ENCODE measurements at places on chromosomes 6 and 20.

- DNase-seq, result peak; percentile 65
Observed at GRCh38 chr6:158231551-158232315, 63.6 kb downstream of the GTF2H5 start.

DNA sequence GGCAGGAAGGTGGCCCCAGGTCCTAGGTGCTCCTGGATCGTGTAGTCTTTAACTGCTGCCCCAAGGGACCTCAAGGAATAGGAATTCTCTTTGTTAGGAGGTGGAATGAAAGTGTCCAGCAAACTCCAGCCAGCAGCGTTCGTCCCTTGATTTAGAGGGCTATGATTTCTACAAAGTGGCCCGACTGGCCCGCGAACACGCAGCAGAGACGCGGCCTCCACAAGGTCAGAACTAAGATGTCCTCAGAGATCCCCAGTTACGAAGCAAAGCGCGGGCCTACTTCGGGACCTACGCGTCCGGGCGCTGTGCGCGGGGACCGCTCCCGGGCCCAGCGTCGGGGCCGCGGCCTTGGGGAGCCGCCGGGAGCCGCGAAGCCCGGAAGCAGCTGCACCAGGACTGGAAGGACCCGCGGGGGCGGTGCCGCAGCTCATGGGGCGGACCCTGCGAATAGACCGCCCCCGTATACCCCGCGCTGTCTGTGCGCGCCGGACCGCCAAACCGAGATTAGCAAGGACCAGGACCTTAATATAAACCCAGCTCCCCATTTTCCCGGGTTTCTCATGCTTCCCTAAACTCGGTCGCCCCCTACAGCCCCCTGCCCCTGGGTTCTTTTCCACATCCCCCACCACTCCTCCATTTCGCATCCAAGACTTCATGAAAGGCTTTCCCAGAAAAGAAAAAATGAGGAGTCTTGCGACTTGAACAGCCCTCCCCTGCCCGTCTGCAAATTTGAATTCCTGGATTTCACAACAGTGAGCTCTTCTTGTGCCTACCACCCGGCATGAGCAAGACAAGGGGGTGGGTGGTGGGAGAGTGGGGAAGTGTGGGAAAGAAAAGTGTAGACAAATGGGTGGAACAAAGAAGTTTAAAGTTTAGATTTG is at the start of gene C6orf47:
C6orf47 (minus strand) TSS at position 398 of the 881 bp plus-strand sequence. CDS start 831 bp downstream, outside the sequence.
- DNase-seq, result peak; percentile 67

GRCh38 chr20:40640667-40641066 is 48.4 kb downstream of the MAFB start:
- DNase-seq, result no peak

- no peak for DNase-seq
Observed at GRCh38 chr6:30707281-30707850, 9.7 kb downstream of the MDC1 start.

DNA sequence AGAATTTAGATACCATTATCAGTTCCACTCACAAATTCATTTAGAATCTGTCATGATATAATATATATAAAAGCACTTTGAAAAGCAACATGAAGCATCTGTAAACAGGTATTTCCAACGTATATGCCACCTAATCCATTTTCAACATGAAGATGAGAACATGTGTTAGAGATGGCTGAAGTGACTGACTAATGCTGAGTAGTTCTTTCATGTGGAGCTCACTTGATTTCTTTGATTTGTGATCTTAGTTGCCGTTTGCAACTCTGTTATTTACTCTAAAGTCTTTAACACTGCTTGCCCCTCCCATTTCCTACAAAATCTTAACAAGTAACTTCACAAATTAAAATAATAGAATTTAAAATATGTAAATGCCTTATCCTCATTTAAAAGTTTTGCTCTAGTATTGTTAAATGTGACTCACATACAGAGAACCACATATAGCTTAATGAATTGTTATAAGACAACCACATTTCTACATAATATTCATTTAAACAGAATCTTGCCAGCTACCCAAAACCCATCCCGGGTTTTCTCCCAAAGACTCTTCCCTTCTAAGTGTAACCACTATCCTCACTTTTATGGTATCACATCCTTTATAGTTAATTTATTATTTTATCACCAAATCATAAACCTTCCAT is 78.3 kb downstream of the ME1 start:
- no peak for DNase-seq

DNA sequence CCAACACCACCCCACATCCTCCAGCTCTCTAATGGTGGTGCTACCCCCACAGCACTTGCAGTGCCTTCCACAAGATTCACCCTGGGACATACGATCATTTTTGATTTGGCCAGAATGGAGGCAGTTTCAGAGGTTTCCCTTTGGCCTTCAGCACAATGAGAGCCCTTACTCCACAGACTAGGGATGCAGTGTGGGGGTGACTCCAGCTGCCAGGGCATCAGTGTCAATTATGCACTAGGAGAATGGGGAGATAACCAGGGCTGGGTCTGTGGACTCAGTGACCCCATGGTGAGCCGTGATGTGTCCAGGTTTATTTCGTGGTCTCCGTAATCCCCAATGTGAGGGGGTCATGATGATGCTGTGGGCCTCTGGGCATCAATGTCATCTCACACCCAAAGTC is 31.5 kb upstream of the MICB start:
- DNase-seq, result no peak

DNA sequence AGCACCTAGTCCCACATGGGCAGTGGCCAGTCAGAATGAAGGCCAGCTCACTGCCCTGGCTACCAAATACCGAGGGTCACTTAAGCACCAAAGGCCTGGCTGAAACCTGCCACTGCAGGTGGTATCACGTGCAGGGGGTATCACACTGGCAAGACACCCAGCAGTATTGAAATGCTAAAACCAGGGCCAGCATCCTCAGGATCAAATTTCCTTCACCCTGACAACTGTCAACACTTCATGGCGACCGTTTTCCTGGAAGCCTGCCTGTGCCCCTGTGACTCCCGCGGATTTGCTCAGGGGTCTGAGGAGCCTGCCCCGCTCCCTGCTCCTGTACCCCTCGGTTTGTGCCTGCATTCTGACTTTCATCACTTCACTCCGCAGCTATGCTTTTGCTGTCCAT is 151.1 kb downstream of the TTLL2 start:
- DNase-seq, result no peak

- DNase-seq, result no peak
Observed at GRCh38 chr6:900716-901605, 208.0 kb upstream of the EXOC2 start.

GRCh38 chr6:44224029-44224964 is 902 bp downstream of the SLC29A1 start:
- no peak for DNase-seq

DNA sequence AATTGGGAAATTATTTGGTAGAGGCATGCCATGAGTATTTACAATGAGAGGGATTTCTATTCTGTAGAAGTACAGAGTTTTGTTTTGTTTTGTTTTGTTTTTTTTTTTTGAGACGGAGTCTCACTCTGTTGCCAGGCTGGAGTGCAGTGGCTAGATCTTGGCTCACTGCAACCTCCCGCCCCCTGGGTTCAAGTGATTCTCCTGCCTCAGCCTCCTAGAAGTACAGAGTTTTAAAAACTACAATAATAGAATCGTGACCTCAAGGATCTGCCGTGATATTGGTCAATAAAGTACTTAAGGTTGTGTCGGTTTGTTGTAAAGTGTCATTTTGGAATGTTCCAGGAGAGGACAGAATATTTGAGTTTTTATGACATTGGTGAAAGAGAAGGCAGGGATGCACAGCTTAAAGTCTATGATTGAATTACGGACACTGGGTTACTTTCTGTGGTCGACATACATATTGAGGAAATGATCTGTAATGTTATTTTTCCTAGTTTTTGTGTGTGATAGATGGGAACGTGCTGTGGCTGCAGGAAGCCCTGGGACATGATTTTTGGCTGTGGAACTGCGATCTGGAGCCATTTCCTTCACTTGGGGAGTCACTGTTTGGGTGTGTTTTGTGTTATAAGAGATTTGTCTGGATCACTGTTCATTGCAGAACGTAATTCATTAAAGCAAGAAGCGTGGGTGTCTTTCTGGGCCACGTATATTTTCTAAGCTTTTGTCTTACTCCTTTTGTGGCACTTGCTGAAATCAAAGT is 59.6 kb downstream of the TIAM2 start:
- no peak for DNase-seq

DNA sequence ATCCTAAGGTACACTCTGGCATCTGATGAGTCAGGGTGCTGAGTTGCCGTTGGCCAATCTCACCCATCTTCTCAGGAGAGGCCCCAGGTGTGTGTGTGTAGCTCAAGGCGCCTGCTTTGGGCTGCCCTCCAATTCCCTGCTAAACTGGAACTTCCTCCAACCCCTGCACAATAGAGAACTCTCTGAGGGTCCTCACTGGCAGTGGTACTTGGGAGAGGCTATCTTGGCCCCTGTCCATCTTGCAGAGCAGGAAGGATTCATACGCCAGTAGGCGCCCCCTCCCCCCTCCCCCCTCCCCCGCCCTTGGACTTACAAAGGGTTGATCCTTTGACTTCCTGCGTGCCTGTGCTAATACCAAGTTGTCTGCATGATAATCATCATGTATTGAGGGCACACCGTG is 173.6 kb downstream of the SASH1 start:
- no peak for DNase-seq

- no peak for DNase-seq
Observed at GRCh38 chr20:63254606-63255384, 532 bp upstream of the NKAIN4 start.

- no peak for DNase-seq
Observed at GRCh38 chr6:150646228-150646627, 46.5 kb downstream of the PLEKHG1 start.

DNA sequence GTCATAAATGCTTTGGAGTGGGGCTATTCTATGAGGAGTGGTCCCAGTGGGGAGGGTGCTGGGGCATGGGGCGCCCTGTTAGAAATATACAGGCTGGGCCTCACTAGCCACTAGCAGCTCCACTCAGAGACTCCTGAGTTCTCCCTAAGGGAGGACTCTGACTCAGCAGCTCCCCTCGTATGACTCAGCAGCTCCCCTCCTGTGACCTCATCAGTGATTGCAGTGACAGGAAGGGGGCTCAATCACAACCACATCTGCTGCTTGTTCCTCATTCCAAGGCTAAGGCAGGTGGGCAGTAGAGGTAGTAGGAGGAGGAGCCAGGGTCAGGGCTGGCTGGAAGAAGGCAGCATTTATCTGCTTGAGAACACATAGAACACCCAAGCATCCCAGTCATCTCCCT is 73.7 kb downstream of the PRND start:
- peak; percentile 26 for DNase-seq

DNA sequence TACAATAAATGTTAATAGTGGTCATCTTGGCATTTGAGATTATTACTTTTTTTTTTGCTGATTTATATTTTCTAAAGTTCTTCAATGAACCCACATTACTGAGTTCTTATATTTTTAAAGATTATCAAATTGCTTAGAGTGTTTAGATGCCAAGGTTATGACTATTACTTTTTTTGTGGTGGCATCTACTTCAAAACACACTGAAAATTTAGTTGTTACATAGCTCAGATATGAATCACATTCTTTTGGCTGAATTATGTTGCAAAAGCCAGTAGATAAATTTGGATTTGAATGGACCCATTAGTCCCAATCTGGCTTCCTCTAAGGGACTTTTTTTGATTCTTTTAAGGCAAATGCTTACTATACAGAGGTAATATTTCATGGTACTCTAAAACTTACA is 8.9 kb downstream of the UTRN start:
- no peak for DNase-seq

- no peak for DNase-seq
Observed at GRCh38 chr20:37274851-37275524, 13.4 kb upstream of the GHRH start.

GRCh38 chr20:59772931-59773913 is 160.2 kb downstream of the SYCP2 start:
- DNase-seq, result no peak

- no peak for DNase-seq
Observed at GRCh38 chr20:50873585-50873984, 57.7 kb downstream of the ADNP start.

GRCh38 chr6:163491737-163492300 is 77.3 kb downstream of the QKI start:
- no peak for DNase-seq

DNA sequence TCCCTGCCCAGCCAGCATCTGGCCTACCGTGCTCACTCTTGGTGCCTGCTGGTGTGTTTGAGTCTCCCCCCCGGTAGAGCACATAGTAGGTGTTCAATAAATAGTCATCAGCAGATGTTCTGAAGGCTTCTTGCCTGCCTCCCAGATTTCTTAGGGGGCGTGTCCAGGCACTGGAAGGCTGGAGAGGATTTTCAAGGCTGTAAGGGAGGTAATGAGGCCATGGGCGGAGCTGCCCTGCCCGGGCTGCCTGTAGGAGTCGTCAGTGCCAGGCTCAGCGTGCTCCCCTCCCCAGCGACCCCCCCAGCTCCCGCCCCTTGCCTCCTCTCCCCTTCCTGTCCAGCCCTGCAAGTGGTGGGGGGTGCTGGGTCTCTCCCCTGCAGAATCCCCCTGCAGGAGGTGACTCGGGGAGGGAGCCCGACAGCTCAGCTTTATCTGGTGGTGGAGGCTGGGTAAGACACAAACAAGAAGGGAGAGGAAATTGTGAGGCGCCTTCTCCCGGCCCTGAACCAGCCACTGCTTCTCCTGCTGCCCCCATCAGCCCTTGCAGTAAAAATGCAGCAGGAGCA is 55.9 kb downstream of the BCAS4 start:
- DNase-seq, result no peak

GRCh38 chr6:81054036-81054435 is 698.4 kb downstream of the TENT5A start:
- DNase-seq, result no peak

DNA sequence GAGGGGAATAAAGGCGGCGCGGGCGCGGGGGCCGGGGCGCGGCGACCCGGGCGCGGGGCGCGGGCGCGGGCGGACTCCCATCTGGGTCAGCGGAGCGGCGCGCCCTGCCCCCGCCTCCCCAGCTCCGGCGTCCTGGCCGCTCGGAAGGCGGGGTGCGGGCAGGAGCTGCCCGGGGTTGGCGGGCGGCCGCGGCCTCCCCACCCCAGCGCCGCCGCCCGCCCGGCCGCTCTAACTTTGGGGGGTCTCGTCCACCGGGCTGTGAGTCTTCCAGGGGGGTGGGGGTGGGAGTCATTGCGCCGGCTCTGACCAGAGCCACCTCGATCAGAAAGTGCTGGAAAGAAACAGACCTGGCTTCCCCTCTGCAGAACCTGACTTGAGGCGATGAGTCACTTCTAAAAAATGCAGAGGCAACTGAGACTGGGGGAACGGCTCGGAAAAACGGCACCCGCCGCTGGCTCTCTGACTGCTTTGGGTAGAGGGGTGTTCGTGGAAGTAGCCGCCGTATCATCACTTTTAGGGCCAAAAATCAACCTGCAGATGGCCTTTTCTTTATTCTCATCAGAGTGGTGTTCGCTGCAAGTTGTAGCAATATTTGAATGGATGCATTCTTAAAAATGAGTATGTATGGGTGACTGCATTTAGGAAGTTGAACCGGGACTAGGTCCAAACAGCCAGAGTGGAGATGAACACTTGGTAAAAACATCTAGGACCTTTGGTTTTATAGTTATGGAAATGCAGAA is 667 bp downstream of the CAP2 start:
- no peak for DNase-seq

All from activated CD4-positive, alpha-beta T cell treated with anti-CD3 and anti-CD28 coated beads for 1 hour (primary cell).